CD4-positive, alpha-beta memory T cell (primary cell): ENCODE measurements at places on chromosomes 5 and 9. TPM values are rescaled to one million over a fixed set of nuclear protein-coding genes. Genes with fewer than 3 reads are reported as not detected.

Gene ZNF484
- 24.7 TPM for total RNA-seq

GRCh38 chr5:69049151-69049550 is 44.7 kb upstream of the SLC30A5 start:
- no peak for DNase-seq
- no peak overlapping the region for H3K4me3 ChIP-seq
- H3K4me1 ChIP-seq, result no peaks in the 10 kb centered on the region
- no peak overlapping the region for H3K27ac ChIP-seq
- peaks cover 3% of the 10 kb centered on the region for H3K27me3 ChIP-seq

DNA sequence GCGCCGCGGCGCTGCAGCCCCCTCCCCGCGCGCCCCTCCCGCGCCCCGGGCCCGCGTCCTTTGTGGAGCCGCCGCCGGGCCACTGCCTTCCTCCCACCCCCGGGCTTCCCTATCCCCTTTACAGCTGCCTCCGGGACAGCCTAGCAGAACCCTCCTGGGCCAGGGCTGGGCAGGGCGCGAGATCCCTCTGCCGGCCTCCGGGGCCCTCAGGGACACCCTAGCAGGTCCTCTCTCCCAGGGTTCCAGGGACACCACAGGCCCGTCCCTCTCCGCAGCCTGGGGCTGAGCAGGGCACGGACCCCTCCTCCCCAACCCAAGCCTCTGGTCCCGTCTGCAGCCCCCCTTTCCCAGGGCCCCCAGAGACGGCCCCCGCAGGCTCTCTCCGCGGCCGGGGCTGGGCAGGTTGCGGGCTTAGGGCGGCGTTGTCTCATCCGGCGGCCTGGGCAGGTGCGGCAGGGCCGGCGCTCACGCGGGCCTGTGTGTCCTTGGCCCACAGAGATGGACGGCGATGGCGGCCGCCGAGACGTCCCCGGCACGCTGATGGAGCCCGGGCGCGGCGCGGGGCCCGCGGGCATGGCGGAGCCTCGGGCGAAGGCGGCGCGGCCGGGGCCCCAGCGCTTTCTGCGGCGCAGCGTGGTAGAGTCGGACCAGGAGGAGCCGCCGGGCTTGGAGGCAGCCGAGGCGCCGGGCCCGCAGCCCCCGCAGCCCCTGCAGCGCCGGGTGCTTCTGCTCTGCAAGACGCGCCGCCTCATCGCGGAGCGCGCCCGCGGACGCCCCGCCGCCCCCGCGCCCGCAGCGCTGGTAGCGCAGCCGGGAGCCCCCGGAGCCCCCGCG is 710 bp downstream of the WNK2 start:
- H3K36me3 ChIP-seq, result no peaks in the 10 kb centered on the region
- no peak overlapping the region for H3K27ac ChIP-seq
- no peak for DNase-seq
- peaks cover 7% of the 10 kb centered on the region for H3K4me1 ChIP-seq

DNA sequence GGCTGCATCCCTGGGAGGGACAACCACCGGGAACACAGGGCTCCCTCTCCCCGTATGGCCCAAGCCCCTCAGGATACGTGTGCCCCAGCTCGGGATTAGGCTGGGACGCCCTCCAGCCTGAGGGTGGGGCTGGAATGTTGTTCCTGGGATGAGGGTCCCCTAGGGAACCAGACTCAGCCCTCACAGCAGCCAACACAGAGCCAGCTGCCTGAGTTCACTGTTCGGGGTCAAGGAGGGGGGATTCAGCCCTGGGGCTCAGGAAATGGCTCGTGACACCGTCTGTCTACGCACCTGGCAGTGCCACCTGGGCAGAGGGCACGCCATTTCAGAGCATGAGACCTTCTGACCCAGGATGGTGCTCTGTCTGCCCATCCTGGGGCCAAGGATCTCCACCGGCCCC is 8.9 kb downstream of the RNF44 start:
- peaks cover 33% of the 10 kb centered on the region for H3K36me3 ChIP-seq
- H3K4me3 ChIP-seq, result no peak overlapping the region
- H3K27me3 ChIP-seq, result no peaks in the 10 kb centered on the region
- no peak for DNase-seq

GRCh38 chr5:33641744-33642505 is 201.2 kb downstream of the TARS1 start:
- no peaks in the 10 kb centered on the region for H3K36me3 ChIP-seq
- H3K27ac ChIP-seq, result no peak overlapping the region
- DNase-seq, result peak; percentile 50
- no peaks in the 10 kb centered on the region for H3K27me3 ChIP-seq
- no peak overlapping the region for H3K4me3 ChIP-seq

DNA sequence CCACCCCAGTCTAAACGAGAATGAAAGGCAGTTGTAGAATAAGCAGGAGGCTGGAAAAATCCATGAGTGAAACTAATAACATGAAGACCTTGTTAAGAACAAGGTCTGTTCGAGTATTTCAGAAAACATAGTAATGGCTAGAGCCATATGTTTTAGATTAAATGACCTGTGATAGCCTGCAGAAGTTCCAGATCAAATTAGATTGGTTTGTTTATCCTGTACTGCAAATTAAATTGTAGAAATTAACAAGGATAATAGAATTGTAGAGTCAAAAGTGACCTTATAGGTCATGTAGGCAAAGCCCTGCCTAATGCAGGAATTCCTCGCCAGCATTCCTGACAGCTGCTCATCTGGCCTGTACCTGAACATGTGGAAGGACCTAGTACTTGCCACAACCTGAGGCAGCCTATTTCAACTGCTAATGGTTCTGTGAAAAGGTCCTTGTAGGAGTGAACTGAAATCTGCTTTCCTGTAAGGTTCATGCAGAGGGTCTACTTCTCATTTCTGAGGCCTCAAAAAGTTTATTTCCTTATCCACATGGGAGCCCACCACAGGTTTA is 17.2 kb downstream of the LIX1 start:
- no peaks in the 10 kb centered on the region for H3K27me3 ChIP-seq
- H3K27ac ChIP-seq, result no peak overlapping the region
- no peaks in the 10 kb centered on the region for H3K4me1 ChIP-seq
- H3K4me3 ChIP-seq, result no peak overlapping the region
- DNase-seq, result no peak
- no peaks in the 10 kb centered on the region for H3K36me3 ChIP-seq

Gene TMC1
- total RNA-seq, result not detected

- no peaks in the 10 kb centered on the region for H3K4me1 ChIP-seq
- no peak overlapping the region for H3K4me3 ChIP-seq
- no peaks in the 10 kb centered on the region for H3K36me3 ChIP-seq
- DNase-seq, result peak; percentile 11
Observed at GRCh38 chr5:15105799-15106393, 234.3 kb upstream of the ANKH start.
